ENCODE measurements at places on chromosomes 7 and 10.

DNA sequence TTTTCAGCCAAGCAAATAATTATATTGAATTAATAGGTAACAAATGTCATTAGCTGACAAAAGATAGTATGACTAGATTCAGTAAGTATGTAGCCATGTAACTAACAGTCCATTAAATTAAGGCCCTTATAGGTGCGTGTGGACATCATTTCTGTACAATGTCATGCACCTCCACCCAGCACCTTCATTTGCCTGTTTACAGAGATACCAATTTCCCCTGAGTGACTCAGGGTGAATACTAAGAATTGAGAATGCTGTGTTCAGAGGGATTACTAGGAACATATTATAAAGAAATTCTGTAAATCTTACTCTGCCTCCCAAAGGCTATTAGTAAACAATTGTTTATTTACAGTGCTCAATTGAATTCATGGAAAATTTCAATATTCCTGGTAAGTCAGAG lies 48.1 kb upstream of the ZNF273 start:
- DNase-seq: no peak

GRCh38 chr10:118214776-118215175 lies 127.3 kb downstream of the FAM204A start:
- DNase-seq: no peak

GRCh38 chr7:24702755-24703154 lies 54.5 kb downstream of the GSDME start:
- DNase-seq: no peak

DNA sequence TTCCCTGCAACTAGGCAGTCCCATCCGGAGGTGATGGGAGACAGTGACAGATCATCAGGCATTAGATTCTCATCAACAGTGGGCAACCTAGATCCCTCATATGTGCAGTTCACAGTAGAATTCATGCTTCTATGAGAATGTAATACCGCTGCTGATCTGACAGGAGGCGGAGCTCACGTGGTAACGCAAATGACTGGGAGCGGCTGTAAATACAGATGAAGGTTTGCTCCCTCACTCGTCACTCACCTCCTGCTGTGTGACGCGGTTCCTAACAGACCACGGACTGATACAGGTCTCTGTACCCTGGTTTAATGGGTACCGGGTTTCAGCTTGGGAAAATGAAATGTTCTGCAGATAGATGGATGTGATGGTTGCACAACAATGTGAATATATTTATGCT lies 47.8 kb upstream of the PIK3AP1 start:
- DNase-seq: no peak

- DNase-seq: no peak
These were observed 164.3 kb downstream of the BAMBI start for GRCh38 chr10:28841625-28842024.

GRCh38 chr10:78875932-78876331 lies 192.8 kb upstream of the ZMIZ1 start:
- DNase-seq: no peak

DNA sequence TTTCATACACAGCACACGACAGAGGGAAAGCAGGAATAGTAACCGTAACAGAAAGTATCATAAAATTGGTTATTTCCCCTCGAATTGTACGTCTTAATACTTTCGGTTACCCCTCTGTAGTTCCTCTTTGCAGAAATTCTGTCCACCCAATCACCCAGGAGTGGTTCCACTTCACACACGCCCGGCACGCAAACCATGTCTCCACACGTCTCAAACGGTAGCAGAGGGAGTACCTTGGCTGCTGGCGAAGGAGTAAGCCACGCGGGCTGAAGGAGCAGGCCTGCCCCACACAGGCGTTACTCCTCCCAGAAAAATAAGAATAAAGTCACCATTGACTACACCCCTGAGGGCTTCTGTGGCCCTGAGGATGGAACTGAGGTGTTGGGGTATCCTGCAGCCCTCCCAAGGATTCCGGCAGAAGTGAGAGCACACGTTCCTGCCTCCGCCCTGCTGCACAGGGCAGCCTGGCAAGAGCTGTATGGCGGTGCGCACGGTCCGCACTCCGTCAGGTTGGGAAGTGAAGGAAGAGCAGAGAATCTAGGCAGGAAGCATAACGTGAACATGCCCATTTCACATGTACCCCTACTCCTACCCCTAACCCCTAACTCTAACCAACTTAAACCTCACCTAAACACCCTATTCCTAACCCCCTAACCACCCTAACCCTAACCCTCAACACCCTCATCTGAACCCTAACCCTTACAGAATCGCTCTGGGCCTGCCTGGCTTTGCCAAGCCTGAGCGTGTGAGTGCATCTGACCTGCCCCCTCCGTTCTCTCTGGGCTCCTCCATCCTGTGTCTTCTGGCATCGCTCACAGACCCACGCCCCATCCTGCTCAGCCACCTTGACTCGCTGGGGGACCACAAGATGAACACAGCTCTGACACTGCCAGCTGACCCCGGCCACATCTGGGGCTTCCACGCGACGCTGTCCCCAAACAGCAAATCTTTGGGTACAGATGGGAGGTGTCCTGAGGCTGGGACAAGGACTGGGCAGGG lies 18.2 kb downstream of the GPR146 start:
- peak; percentile 47 for DNase-seq

DNA sequence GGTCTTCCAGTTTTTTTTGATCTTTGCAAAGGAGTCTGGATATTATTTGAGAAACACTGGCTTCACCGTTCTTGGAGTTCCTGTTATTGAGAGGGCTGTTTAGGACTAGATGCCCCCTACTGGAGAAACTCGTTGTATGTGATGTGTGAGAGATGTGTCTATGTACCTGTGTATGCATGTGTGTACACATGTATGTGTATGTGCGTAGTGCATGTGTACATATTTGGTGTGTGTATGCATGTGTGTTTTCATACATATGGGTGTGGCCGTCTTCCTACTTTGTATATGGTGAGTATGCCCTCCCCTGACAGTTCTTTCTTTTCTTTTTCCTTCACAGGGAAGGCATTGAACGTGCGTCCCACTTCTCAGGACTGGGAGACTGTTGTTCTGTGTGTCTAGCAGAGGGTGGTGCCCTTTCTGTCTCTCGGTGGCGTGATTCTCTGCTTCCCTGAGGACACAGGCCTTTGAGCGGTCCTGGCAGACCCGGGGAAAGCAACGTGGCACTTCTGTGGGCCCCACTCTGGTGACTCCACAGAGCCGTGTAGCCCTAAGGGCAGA lies 3.0 kb upstream of the CALHM3 start:
- peak; percentile 66 for DNase-seq

DNA sequence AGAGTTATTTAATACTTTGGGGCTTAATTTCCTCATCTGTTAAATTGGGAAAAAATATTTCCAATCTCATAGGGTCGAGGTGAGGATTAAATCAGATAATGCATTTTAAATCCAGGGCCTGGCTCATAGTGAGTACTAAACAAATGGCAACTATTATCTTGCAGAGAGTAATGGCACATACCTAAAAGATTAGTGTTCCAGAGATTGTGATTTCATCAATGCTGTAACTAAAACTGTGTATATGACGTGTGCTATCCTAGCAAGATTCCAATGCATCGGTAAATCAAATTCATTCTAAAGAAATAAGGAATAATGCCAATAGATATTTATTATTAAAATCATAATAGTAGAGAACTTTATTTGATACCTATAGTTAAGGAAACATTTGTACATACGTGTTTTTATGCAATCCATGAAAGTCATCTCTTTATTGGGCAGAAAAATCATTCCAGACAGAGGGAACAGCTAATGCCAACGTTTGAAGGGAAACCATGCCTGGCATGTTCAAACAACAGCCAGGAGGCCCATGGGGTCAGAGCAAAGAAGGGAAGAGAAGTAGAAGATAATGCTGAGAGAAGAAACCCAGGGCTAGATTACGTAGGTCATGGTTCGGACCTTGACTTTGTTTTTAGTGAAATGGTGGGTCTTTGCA lies 174.8 kb upstream of the AGR3 start:
- DNase-seq: no peak

GRCh38 chr10:4623757-4624420 lies 202.1 kb upstream of the AKR1E2 start:
- DNase-seq: no peak

- peak; percentile 11 for DNase-seq
These were observed 1288.5 kb downstream of the GATA3 start for GRCh38 chr10:9342885-9343570.

DNA sequence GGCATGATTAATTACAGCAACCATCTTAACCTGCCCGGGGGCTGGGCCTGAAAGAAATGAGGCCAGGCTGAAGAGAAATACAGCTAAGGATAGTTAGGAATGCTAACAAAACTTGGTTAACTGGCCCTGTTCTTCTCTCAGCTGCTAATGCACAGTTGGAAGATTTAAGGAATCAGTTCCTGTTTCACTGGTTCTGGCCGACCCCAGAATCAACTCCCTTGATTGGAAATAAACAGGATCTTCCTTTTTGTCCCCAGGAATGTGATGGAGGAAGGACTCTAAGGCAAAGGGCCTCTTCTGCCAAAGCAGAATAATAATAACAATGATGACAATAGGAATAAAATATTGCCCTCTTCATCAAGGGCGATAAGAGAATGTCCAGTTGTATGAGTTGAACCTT lies 3.5 kb upstream of the LRMDA start:
- DNase-seq: no peak

DNA sequence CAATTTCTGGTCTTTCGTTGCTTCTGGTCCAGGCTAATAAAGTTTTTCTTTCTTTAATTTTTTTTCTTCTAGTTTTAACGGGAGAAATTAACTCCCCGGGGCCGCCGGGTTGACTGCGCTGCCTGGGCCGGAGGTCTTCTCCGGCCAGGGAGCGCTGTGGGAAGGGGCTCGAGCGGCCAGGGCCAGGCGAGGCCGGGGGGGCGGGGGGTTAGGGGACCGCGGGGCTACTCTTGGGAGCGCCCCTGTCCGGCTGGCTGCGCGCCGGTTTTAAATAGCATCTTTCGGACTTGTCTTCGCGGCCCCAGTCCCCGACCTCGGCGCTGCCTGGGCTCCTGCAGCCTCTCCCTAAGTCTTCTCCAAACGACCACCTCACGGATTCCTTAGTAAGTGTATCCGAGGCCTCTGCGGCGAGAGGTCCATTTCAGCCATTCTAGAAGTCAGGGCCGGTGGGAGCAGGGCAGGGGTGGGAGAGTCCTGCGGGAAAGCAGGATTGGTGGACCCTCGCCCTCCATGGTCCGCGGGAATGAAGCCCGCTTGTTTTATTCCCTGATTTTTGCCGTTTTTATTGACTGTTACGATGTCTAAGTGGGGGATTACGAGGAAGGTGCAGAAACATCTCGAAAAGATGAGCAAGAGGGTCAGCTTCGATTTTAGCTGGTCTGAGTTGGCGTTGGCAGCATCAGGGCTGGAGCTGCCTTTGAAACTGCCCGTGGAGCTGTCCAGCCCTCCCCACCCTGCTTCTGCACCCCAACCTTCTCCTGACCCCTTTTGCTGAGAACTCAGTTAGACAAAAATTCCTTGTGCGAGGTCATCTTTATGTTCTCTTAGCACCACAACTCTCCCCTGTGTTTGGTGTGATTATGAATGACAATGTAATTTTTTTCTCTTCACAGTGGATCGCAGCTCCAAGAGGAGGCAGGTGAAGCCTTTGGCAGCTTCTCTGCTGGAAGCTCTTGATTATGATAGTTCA lies 555 bp downstream of the PHF14 start:
- peak; percentile 7 for DNase-seq

- DNase-seq: no peak
These were observed 458.3 kb downstream of the PTPRN2 start for GRCh38 chr7:158129037-158130022.

DNA sequence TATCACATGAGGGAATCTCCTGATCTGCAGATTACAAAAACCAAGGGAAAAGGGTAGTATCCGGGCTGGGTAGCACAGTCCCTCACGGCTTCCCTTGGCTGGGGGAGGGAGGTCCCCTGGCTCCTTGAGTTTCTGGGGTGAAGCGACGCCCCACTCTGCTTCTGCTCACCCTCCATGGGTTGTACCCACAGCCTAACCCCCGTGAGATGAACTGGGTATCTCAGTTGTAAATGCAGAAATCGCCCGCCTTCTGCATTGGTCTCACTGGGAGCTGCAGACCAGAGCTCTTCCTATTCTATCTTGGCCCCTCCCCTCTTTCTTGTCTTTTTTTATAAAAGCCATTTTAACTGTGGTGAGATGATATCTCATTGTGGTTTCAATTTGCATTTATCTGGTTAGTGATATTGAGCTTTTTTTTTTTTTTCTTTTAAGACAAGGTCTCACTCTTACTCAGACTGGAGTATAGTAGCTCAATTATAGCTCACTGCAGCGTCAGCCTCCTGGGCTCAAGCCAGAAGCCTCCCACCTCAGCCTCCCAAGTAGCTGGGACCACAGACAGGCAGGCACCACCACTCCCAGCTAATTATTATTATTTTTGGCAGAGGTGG lies 87.8 kb downstream of the ABCC2 start:
- DNase-seq: no peak

GRCh38 chr7:114720725-114721124 lies 201.2 kb upstream of the MDFIC start:
- no peak for DNase-seq

DNA sequence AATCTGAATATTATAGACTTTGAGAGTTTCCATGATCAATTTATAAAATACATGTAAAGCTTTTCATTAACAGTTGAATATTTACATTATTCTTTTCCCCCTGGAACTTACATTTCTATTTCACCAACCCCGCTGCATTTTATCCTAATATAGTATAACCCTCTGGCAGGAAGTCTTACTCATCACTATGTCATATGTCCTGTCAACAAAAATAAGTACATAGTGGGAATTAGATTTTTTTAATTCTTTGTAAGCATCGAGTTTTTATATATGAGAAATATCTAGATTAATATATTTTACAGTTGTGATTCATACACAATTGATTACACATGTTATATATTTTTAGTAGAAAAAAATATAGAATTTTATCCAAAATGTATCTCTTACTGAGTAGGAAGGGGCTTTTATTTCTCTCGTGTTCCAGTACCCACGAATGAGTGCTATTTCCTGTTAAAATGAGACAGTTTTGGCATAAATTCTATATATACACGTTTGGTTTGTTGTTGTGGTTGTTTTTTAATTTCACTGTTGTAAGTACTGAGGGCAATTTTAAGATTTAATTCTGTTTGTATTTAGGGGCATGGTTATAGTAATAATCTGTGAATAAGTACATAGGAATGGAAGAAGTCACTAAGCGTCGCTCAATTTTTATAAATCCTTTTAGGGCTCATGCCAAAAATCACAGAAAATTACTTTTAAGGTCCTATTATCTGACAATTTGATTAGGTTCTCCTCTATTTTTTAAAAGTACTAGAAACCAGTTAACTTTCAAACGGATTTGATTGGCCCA lies 87.1 kb downstream of the HECW1 start:
- DNase-seq: no peak

- no peak for DNase-seq
These were observed 458.6 kb downstream of the PLXNA4 start for GRCh38 chr7:132117636-132118035.

Measured in inflammatory macrophage treated with lipopolysaccharide for 1 hour (primary cell).